ENCODE measurements at places on chromosomes 5 and 9.
A peak's percentile ranks its signal among the peaks of the same experiment; 100 is the strongest.

DNA sequence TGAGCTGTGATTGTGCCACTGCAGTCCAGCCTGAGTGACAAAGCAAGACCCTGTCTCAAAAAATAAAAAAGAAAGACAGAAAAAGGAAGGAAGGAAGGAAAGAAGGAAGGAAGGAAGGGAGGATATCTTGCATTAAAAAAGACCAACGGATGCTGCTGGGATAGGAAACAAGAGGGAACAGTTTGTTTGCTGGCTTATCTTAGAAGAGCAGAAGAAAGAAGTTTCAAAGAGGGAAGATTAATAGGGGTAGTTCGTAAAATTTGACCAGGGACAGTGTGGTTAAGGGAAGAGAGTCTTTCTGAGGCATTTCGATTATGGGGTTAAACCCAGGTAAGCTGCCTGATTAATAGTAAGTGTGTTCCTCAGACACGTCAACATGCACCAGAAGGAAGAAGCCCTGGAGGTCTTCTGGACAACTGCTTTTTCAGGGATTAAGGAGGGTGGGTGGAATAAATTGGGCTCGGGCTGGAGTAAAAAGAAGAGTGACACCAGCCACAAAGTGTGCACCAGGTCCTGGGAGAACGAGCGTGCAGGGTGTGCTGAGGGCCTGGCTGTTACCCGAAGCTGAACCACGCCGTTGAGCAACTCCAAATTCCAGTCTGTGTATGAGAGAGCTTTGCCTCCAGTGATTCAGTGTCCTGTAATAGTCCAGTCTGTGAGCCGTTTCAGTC, 24.8 kb downstream of the FYB1 start:
- no peak for DNase-seq

GRCh38 chr9:86994231-86994630, 46.9 kb upstream of the GAS1 start:
- DNase-seq = no peak

- no peak for DNase-seq
Observed at GRCh38 chr9:28270156-28270555, 696.9 kb upstream of the C9orf72 start.

GRCh38 chr5:115455301-115455707, 89.3 kb downstream of the FEM1C start:
- no peak for DNase-seq

- no peak for DNase-seq
Observed at GRCh38 chr5:54859316-54859715, 126.1 kb downstream of the ESM1 start.

GRCh38 chr5:113381791-113382190, 53.0 kb downstream of the TSSK1B start:
- DNase-seq = no peak

- DNase-seq = no peak
Observed at GRCh38 chr9:125467116-125467740, 205.6 kb downstream of the GAPVD1 start.

DNA sequence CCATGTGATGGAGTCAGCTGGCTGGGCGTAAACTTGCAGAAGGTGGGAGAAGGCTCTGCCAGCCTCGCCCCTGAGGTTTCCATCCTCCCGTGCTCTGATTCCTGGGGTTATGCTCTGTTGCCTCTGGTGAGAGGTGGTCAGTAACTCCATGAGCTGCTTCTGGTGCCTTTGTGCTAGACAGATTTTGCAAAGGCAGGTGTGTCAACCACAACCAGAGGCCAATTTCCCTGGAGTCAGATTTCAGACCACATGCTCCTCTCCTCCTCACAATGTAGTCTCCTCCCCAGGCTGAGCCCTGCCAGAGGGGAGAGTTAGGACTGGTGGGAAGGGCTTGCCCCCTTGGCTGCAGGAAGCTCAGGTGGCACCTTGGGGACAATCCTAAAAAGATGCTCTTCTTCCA, 38.8 kb upstream of the TENT4A start:
- DNase-seq = no peak

- no peak for DNase-seq
Observed at GRCh38 chr5:69276422-69277174, 41.9 kb downstream of the CDK7 start.

DNA sequence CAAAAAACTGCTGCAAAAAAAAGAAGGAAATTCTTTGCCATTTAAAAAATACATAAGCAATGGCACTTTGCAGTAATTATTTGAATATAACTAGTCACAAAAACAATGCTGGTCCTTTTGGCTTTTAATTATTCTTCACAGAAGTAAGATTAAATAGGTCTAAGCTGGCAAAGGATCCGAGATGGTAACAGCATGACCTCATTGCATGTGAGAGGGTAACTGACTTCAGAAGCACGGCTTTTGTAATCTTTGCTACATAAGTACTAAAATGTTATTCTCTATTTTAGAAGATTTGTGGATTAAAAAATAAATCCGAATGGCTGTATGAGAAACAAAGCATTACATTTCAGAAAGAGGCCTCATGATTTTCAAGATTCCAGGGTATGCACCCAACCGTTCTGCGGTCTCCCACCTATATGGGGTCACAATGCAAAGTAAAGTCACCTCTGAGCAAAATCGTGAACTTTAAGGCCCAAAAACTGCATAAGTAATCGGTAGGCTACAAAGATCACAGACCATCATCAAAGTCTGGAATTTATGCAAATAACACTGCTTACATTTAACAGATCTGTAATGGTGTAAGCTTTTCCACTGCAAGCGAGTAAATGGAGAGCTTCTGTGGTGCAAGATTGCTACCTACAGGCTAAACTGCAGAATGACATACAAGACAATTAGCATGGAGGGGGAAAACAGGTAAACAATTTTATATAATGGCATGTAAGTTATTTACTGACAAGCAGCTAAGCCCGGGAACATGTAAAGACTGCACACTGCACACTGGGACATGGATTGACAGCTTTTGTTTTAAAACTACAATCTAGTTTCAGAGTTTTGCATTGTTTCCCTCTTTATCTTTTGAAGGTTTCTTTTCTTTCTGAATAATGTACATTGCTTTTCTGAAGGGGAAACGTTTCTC, 231.6 kb downstream of the SLF1 start:
- peak; percentile 93 for DNase-seq

- no peak for DNase-seq
Observed at GRCh38 chr5:3230941-3231340, 364.7 kb upstream of the IRX1 start.

- DNase-seq = no peak
Observed at GRCh38 chr9:93020771-93021670, 37.5 kb upstream of the SUSD3 start.

GRCh38 chr9:87594194-87594593, 96.5 kb downstream of the DAPK1 start:
- DNase-seq = no peak

Data from cerebellar cortex (tissue), 1 donor.